Activated CD4-positive, alpha-beta T cell treated with anti-CD3 and anti-CD28 coated beads for 1 hour (primary cell): ENCODE measurements at places on chromosomes 6 and 20.

- DNase-seq, result no peak
These were observed 405 bp downstream of the RALGAPA2 start for GRCh38 chr20:20712004-20712473.

DNA sequence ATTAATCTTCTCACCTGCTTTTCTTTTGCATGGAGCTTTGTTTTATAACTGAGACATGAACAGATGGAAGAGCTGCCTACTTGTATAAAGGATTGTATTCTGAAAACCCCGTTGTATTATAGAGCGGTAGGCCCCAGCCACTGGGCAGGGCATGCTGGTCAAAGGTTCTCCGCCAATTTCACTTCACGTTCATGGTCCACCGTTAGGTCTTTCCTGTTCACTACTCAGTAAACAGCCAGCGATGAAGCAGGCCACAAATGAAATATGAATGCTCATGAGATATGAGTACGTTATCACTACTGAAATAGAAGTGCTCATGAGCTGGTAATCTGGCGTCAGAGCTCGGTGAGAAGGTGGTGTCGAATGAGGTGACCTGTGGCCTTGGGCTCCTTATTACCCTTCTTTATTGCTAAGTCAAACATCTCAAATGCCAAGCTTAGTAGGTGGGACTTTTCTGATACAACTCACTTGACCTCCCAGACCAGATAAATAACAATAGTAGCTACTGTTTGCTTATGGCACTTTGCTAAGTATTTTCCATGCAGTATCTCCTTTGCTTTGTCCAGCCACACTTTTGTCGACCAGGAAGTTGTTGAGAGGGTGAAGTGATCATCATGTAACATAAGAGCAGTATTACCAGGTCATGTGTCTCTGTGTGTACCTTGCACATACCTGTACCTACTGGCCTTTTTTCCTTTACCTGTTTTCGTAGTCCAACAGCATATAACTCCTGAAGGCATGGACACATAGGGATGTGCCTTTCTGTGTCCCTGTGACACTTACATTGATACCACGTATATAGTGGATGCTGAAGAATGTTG is 16.7 kb downstream of the EDN3 start:
- no peak for DNase-seq

- no peak for DNase-seq
These were observed 6.4 kb upstream of the CST2 start for GRCh38 chr20:23832775-23833513.

DNA sequence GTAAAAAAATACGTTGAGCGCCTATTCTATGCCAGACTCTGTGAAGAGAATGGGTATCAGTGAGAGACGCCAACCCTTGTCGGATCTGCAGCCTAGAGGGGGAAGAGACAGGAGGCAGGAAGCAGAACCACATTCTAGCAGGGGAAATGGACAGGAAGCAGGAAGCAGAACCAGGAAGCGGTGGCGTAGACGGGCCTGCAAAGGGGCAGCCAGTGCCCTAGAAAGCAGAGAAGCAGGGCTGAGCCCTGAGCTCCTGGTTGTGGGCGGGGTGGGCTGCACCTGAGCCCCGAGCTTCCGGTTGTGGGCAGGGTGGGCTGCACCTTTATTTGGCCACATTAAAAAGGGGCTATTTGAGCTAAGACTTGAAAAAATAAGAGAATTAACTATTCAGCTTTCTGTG is 71.9 kb downstream of the FAM120B start:
- DNase-seq, result no peak

- no peak for DNase-seq
These were observed 17.4 kb downstream of the SHLD1 start for GRCh38 chr20:5767493-5768098.

GRCh38 chr6:77341058-77341986 is 122.0 kb downstream of the HTR1B start:
- no peak for DNase-seq

- no peak for DNase-seq
These were observed 6.4 kb downstream of the FYN start for GRCh38 chr6:111866857-111867256.

DNA sequence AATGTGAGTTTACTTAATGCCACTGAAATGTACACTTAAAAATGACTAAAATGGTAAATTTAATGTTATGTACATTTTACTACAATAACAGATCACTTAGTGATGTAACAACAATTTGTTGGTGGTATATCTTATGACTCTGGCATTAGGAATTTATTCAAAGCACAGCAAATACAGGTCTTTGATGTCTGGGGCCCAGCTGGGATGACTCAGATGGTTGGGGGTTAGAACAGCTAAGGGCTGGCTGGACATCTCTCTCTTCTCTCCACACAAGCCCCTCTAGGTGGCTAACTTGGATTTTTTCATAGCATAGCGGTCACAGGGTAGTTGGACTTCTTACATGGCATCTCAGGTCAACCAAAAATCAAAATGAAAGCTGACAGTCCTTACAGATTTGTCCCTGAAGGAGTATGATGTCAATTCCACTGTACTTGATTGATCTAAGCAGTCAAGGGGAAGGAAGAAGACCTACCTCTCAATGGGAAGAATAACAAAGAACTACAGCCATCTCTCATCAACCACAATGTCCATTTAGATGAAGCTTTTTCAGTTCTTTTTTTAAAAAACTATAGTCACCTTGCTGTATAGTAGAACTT is 37.5 kb upstream of the LCA5 start:
- DNase-seq, result no peak

- no peak for DNase-seq
These were observed 29.9 kb upstream of the MTRF1L start for GRCh38 chr6:153032255-153032882.

GRCh38 chr6:155121294-155121693 is 126.2 kb downstream of the TIAM2 start:
- DNase-seq, result no peak

GRCh38 chr6:83108378-83108777 is 40.9 kb downstream of the DOP1A start:
- DNase-seq, result no peak

DNA sequence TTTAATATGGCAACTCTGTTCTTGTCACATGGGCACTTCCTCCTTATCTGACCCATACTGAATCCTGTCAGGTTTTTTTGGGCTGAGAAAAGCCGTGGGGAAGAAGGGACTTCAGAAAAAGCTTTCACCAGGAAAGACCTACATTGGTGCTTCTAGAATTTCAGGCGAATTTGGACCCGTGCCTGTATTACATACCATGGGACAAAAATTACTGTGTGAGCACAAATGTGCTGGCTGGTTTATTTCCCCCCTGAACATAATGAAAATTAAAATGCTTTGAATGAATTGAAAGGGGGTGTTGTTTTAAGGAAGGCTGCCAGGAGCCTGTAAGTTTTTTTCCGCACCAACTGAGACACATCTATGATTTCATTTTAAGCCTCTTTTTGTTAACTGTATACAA is 29.6 kb downstream of the CAP2 start:
- DNase-seq, result no peak

- no peak for DNase-seq
These were observed 1249.0 kb upstream of the CITED2 start for GRCh38 chr6:140623498-140623897.

GRCh38 chr6:56951049-56951831 is 3.7 kb upstream of the BEND6 start:
- DNase-seq, result no peak

GRCh38 chr20:14481863-14482262 is 144.5 kb upstream of the FLRT3 start:
- DNase-seq, result no peak

GRCh38 chr6:86888301-86888700 is 49.0 kb upstream of the HTR1E start:
- no peak for DNase-seq

DNA sequence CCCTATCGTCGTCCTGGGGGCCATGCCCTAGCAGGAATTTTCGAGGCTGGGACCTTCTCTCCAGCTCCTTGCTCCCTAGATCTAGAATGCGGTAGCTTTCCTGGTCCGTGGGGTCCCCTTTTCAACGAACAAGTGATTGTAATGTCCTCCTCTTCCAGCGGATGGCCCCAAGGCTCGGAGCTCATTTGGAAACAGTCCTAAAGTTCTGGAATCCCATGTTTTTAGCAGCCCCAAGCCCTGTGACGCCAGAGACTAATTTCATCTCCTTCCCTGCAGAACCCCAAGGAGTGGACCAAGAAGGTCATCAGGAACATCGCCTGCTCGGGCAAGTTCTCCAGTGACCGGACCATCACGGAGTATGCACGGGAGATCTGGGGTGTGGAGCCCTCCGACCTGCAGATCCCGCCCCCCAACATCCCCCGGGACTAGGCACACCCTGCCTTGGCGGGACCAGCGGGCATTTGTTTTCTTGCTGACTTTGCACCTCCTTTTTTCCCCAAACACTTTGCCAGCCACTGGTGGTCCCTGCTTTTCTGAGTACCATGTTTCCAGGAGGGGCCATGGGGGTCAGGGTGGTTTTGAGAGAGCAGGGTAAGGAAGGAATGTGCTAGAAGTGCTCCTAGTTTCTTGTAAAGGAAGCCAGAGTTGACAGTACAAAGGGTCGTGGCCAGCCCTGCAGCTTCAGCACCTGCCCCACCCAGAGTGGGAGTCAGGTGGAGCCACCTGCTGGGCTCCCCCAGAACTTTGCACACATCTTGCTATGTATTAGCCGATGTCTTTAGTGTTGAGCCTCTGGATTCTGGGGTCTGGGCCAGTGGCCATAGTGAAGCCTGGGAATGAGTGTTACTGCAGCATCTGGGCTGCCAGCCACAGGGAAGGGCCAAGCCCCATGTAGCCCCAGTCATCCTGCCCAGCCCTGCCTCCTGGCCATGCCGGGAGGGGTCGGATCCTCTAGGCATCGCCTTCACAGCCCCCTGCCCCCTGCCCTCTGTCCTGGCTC is 48.5 kb downstream of the PYGB start:
- DNase-seq, result no peak

DNA sequence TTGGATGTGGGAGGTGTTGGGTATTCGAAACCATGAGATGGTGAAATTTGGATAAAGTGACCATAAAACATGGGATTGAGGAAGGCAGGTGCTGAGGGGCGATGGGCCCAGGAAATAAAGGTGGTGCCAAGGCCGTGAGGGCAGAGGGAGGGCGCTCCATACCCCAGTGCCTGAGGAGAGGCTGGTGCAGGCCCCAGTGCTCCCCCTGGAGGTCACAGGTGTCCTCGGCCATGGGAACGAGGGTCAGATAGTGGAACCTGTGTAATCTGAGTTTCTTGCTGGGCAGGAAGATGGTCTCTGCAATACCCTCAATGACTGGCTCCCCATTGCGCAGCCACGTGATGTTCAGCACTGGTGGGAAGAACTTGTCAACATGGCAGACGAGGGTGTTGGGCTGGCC is 16.2 kb downstream of the HLA-DPB1 start:
- DNase-seq, result peak; percentile 37

DNA sequence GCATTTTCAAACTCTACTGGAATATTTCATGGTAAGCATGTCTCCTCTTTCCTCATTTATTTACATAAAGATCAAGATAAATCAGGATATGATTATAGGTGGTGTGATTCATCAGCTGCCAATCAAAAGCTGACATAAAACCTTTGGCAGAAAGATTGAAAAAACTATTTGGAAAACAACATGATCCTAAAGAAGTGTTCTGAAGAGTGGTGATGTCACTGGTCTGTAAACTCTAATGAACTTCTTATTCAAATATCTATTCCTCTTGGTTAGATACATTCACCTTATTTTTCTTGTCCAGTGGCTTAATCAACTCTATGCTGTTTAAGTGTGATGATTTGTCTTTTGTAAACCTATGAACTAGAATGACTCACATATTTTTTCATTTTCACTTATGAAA is 535.5 kb upstream of the CITED2 start:
- no peak for DNase-seq

GRCh38 chr6:139536751-139537617 is 162.5 kb upstream of the CITED2 start:
- DNase-seq, result no peak

GRCh38 chr20:32742322-32743236 is 688 bp downstream of the COMMD7 start:
- no peak for DNase-seq

DNA sequence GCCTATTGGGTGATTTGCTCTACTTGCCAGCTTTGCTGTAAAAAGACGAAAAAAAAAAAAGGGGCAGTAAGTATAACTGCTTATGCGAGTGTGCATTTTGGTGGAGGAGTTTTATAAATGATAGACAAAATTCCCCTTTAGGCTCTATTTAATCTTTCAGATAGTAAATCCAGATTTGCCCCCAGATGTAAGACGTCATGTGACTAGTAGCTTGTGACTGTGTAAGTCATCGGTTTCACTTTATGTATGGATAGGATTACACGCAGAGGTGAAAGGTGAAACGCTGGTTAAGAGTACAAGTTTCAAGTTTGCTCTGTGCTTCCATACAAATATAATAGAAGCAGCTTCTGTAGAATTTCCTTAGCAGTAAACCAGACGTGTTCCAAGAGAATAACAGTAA is 7.9 kb downstream of the RAB32 start:
- no peak for DNase-seq

DNA sequence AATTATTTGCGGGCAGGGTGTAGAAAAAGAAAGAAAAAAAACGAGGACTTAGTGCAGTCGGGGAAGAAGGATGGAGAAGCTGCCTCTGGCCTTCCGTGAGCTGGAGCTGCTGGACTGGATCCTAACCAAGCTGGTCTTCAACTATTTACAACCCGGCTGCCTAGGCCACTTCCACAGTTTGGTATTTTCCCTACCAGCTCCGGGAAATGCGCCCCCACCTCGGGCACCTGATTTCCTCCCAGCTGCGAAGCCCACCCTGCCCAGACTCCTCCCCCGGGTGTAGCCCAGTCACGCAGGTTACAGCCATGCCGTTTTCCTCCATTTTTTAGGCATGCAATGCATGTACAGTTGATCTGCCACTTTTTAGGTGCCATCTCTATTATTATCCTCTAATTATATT is 21.2 kb downstream of the THEMIS start:
- no peak for DNase-seq

DNA sequence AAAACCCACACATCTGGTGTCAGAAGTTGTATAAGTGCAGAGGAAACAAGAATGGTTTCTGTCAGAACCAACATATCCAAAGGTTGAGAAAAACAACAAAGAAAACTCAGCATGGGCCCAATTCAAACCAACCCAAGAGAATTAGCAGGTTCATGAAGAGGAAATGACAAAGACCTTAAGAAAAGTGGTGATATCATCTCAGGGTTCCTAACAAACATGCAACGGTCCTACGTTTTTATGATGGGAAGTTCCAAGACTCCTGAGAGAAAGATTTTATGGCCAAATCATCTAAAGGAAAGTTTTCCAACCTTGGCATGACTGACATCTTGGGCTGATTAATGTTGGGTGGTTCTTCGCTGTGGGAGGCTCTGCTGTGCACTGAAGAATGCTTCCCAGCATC is 23.0 kb downstream of the TFB1M start:
- no peak for DNase-seq

- no peak for DNase-seq
These were observed 607.1 kb downstream of the HDGFL1 start for GRCh38 chr6:23176471-23176870.
